Islet precursor cell (in vitro differentiated cells): ENCODE measurements at places on chromosomes 6 and 20.

GRCh38 chr6:105940990-105941389 is 145.1 kb upstream of the PRDM1 start:
- no peak for DNase-seq

GRCh38 chr6:27334141-27334540 is 22.1 kb upstream of the POM121L2 start:
- DNase-seq: no peak

- no peak for DNase-seq
These were observed 2.5 kb upstream of the CLDN20 start for GRCh38 chr6:155261111-155261900.

DNA sequence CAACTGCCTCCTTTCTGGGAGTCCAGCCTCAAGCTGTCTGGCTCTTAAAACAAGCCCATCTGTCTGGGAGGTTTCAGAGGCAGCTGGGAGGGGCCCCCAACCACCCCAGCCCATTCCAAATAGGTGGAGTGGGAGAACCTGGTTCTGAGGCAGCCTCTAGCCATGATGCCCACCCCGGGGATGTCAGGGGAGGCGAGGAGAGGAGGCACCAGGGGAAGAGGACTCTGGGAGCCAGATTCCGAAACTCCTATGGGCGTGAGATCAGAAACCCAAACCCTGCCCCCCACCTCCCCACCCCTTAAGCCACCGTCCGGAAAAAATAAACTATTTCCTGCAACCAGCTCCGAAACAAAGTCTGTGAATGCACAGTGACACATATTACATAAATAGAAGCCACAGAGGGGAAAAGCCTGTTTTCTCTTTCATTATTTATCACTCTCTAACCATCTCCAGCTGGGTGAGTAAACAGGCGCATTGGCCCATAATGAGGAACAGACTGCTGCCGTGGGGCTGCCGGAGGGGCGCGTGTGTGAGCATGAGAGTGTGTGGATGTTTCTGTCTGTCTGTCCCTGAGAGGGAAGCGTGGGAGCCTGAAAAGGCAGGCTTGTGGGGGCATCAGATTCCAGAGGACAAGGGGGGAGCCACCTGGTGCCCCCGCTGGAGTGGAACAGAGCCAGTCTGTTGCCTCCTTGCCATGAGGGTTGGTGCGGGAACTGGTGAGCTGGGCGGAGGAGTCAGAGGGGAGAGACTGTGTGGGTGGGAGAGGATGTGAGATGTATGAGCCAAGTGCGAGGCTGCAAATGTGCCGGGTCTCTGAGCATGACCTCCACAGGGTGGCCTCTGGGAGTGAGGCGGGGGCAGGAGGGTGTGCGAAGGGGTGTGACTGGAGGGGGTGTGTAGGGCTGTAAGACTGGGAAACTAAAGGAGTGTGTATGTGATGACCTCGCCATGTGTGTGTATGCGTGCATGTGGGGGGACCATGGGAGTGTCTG is 14.3 kb upstream of the FOXP4 start:
- DNase-seq: no peak

- peak; percentile 26 for DNase-seq
These were observed 175.4 kb downstream of the ERMARD start for GRCh38 chr6:169926617-169927417.

DNA sequence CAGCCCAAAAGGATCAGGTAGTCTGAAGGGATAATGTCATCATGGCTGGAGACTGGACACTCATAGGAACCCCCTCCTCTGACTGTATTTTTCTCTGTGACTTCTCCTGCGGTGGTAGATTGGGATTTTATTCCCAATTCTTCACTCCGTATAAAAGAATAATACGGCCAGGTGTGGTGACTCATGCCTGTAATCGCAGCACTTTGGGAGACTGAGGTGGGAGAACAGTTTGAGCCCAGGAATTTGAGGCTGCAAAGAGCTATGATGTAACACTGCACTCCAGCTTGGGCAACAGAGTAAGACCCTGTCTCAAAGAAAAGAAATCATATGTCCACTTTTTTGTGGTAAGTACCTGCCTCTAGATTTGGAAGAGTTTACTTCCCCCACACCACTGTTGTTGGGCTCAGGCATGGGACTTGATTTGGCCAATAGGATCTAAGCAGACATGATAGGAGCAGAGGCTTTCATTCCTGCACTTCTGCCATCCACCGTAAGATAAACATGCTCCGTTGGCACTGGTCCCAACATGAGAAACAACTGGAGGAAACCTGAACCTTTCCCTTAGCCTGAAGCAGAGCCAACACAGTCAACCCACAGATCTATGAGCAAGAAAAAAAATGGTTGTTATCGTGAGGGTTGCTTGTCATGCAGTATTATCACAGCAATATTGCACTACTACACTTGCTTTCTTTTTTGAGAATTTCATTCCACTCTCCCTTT is 82.0 kb downstream of the JPH2 start:
- DNase-seq: peak; percentile 24

- DNase-seq: no peak
These were observed 193.6 kb downstream of the NKAIN2 start for GRCh38 chr6:123997223-123997622.

GRCh38 chr6:5507131-5507681 is 245.9 kb downstream of the FARS2 start:
- no peak for DNase-seq

GRCh38 chr20:62695448-62696414 is 12.9 kb upstream of the NTSR1 start:
- DNase-seq: no peak
